ENCODE measurements at places on chromosomes 12 and 14. TPM values are rescaled to one million over a fixed set of nuclear protein-coding genes. Genes with fewer than 3 reads are reported as not detected.

DNA sequence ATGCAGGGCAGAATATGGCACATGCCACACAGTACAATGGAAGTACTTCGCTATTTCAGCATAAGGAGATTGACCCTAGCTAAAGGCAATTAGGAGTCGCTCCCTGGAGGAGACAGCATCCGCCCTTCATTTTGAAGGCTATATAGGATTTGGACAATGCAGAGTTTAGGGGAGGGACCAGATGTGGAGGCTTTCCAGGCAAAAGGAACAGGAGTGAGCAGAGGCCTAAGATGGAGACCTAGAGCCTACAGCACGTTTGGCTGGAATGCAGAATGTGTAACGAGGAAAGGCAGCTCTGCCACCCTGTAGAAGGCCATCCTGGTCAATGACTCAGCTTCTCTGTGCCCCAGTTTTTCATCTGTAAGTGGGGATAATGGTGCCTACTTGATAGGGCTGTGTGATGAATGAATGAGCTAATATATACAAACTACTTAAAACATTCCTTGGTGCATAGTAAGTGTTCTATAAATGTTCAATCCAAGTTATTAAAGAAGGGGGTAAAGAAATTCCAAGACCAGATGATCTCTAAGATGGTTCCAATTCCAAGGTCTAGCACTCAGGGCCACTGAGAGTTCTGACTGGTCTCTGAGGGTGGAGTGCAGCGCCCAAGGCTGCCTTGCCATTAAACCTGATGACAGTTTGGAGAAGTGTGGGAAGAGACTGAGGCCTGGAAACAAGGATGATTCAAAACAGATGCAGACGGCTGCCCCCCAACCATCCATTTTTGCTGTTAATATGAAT lies 54.3 kb upstream of the FRMD6 start:
- DNase-seq = no peak

DNA sequence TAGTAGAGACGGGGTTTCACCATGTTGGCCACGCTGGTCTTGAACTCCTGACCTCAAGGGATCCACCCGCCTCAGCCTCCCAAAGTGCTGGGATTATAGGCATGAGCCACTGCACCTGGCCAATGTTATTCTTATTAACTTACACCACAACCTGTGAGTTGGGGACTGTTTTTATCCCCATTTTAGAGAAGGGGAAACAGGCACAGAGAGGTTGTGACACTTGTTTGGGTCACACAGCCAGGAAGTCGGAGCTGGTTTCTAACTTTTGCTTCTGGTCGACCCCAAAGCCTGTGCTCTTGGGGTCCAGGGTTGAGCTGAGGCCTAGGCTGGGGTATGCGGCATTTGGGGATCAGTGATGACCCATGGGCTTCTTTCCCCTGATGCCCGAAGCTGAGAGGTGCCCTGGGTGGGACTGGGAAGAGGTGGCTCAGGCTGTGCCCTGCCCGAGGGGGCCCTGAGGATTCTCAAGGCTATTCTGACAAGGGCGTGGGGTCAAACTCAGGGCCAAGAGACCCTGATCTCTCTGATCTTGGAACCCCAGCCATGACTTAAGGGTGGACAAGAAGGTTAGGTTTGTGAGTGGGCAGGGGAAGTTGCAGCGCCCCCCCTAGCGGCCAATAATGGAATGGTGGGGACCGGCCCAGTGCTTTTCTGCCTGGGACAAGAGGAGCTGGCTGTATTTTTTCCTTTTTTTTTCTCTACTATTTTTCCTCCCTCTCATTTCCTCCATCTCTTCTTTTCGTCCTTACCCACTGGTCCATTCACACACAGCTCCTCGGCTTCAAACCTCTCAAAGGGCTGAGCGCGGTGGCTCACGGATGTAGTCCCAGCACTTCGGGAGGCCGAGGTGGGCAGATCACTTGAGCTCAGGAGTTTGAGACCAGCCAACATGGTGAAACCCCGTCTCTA lies 3.0 kb downstream of the SDSL start:
- peak; percentile 89 for DNase-seq

DNA sequence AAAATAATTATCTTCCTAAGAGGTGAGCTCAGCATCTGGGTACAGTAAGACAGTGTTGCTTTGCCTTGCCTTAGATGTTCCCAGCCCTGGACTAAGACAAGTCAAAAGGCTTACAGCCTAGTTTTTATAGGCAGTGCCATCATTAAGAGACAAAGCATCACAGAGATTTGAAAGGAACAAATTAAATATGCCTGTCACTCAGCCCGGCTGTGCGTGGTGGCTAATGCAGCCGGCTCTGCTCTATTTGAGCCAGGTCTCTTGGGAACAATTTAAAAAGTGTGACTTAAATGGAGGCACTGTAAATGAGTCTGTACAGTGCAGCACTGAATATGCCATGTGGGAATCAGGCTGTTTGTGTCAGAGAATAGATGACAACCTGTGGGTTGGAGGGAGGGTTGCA lies 1687.4 kb upstream of the FLRT2 start:
- no peak for DNase-seq

DNA sequence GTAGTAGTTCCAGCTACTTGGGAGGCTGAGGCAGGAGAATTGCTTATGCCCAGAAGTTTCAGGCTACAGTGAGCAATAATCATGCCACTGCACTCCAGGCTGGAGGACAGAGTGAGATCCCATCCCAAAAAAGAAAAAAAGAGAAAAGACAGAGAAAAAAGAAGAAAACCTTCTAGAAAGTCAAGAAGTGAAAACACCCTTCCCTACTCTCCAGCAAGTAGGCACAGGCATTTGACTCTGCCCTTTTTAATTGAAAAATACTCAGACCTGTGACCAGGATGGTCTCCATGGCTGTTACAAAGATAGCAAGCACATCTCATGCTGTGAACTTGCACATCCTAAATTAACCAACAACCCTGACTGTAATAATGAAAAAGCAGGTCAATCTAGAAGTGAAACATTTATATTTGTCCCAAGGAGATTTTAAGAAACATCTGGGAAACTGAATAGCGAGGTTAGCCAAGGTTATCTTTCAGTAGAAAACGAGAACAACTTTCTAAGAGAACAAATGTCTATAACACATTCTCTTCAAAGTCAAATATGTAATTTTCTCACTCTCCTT lies 2.0 kb downstream of the TMTC1 start:
- no peak for DNase-seq

- DNase-seq = no peak
Observed at GRCh38 chr12:78684419-78684818, 180.2 kb upstream of the SYT1 start.

DNA sequence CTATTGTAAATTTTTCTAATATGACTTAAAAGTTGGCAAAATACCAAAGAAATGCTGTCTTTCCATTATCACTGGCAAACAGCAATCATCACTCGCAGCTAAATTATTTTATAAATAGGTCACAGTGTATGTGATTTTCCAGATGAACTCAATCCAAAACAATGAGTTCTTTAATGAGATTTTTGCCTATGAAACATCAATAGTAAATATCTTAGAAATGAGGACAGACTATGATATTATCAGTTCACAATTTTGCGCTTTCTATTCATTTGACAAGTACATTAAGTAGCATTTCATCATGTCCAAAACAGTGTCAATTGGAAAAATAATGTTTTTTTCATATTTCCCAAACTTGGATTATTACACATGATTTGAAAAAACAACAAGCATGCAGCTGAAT lies 65.7 kb downstream of the PIK3C2G start:
- no peak for DNase-seq

DNA sequence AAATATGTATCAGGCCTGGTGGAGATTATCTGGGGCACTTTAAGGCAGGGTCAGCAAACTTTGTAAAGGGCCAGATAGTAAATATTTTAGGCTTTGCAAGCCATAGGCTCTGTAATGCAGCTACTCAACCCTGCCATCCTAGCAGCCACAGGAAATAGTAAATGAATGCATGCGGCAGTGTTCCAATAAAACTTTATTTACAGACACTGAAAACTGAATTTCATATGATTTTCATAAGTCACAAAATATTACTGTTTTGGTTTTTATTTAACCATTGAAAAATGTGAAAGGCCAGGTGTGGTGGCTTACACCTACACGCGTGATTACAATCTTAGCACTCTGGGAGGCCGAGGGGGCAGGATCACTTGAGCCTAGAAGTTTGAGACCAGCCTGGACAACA lies 3.2 kb upstream of the CAMKK2 start:
- peak; percentile 44 for DNase-seq

- DNase-seq = no peak
Observed at GRCh38 chr14:76227450-76228050, 75.8 kb downstream of the GPATCH2L start.

- DNase-seq = no peak
Observed at GRCh38 chr12:8609061-8609570, 3.5 kb downstream of the AICDA start.

CRACR2A gene
- 5.1 TPM for total RNA-seq

SCNN1A gene
- total RNA-seq = 1.9 TPM

ZC3H10 gene
- total RNA-seq = 7.9 TPM

TTC5 gene
- total RNA-seq = 15.0 TPM
